Activated T-cell treated with anti-CD3 and anti-CD28 coated beads, Interleukin-2, amount 50 U/mL, for 72 hours (primary cell): ENCODE measurements at places on chromosomes 16 and 17. TPM values are rescaled to one million over a fixed set of nuclear protein-coding genes. Genes with fewer than 3 reads are reported as not detected.

CCDC144A gene
- 3.1 TPM for total RNA-seq

KRTAP9-8 gene
- not detected for total RNA-seq

TRIM65 gene
- 24.0 TPM for total RNA-seq

DNA sequence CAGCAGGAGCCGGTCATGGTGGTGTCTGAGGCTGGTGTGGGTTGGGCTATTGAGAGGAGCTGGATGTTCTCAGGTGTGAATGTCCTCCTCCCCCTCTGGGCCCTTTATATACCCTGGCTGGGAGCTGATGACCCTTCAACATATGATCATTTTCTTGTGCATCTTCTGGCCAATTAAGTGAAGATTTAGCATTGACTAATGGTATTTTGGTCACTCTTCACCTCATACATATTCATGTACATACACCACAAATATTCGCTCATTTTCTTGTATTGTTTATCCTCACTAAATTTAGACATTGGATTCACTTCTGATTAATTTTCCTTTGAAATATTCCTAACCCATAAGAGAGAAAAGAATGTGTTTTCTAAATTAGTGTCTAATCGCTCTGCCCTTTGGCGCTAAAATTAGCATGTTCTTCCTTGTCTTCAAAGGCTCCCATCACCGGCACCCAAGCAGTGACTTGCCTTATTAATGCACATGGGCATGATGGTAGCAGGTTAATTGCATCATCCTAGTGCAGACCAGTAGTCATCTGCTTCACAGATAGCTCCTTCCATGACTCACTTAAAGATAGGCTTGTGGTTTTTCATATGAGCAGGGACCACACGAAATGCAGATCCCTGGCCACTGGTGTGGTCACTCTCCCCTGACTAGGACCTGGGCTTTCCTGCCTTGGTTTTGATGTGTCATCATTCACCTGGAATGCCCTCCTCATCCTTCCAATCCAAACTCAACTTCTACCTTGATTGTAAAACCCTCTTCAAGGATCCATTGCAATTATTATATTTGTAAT is at the start of gene KRTAP2-4:
KRTAP2-4 (minus strand) TSS at position 51 of the 796 bp plus-strand sequence; CDS start at position 17, 34 bp downstream.
- DNase-seq = no peak

DNA sequence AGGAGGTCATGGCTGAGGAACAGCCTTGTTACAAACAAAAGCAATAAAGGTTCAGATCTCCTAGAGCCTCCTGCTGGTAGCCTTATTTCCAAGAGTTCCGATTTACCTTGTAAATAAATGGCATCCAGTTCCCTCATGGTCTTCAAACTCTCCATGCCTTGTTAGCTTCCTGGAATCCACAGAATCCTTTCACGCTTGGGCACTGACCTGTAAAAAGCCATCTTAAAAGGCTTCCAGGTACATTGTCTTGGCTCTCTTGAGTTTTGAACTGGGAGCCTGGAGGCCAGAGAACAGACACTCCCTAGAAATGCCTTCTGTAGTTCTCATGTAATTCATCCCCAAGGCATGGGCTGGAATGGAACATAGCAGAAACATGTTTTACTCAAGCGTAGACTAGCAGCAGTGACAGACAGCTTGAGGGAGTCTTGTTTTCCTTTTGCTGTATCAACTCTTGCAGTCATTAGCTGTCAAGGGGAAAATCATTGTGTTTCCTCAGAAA is 207.9 kb downstream of the SNX29 start:
- no peak for DNase-seq

DNA sequence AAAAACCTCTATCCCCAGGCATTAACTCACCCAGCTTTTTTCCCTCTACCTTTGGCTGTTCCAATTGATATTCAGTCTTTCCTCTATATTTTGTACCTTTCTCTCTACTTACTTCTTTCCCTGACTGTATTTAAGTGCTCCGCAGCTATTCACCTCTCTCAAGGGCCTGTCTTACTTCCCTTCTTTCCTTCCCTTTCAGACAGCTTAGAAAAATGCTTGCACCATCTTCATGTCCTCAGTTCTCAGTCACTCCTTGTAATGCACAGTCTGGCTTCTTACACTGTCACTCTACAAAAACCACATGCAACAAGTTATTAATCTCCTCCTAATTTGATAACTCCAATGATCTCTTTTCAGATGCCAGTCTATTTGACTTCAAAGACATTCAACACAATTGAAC is 163.4 kb downstream of the PHKB start:
- no peak for DNase-seq

- DNase-seq = no peak
These were observed 31.8 kb upstream of the ZKSCAN2 start for GRCh38 chr16:25289466-25289865.

GRCh38 chr17:14616528-14616927 is 315.6 kb downstream of the HS3ST3B1 start:
- DNase-seq = no peak

CD300H gene
- total RNA-seq = not detected
